ENCODE measurements at places on chromosomes 6 and 20.
A peak's percentile ranks its signal among the peaks of the same experiment; 100 is the strongest.

DNA sequence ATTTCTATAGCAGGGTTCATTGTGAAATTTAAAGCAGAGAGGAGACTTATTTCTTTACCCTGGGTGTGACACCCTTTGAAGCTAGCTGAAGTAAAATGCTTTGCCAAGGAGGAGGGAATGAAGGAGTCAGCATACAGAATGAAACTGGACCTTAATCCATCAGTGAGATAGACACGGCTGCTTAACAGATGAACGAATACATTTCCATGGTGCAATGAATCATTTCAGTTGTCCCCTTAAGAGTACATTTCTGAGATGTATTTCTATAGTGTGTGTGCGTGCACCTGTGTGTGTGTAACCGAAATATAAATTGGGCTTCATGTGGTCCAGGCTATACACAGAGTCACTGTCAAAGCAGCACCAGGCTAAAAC, 73.8 kb upstream of the CD93 start:
- DNase-seq, result no peak

GRCh38 chr6:30603961-30604360, 13.1 kb downstream of the PPP1R10 start:
- no peak for DNase-seq

DNA sequence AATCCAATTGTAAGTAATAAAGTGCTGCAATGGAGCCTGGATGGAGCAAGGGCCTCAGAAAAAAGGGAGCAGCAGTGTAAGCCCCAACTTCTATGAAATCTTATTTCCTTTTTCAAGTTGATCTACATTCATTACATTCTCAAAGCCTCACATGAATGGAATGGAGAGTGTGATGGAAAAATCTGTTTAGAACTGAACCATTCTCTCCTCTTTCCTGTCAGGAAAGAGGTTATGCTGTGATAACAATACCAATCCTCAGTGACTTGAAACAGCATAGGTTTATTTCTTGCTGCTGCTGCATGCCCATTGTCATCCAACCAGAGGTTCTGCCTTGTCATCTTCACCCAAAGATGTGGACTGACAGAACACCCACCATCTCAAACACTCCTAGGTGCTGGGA, 8.9 kb upstream of the OR2H2 start:
- DNase-seq, result no peak

DNA sequence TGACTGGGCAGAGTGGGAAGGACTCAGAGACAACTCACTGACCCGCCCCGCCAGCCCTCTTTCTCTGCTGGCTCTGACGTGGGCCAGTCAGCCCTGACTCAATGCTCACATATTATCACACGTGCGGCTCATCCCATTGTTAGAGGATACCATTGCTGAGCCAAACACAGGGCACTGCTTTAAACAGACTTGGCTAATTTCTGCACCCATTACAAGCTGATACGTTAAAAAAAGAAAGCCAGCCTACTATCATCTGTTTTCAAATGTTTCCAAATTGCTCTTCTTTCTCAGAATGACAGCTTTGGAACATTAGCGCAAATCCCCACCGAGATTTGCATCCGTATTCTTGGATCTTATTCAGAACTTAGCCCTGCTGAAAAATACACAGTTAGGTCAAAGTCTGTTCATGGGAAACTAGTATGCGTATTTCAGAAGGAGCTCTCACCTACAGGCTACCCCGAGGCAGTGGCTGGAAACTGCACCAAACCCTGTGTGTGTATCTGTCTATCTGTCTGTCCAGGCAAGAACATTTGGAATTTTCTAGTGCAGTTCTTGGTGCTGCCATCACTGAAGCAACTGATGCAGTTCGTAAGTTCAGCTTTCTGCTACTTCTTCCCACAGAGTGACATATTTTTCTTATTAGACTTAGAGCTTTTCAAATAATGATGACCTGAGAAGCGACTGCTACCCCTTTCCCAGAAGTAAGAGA, 32.8 kb downstream of the RAMACL start:
- no peak for DNase-seq

- no peak for DNase-seq
These were observed 840 bp downstream of the DEFB132 start for GRCh38 chr20:258269-258858.

GRCh38 chr20:60092729-60093128, 134.5 kb downstream of the CDH26 start:
- no peak for DNase-seq

GRCh38 chr6:19452495-19452894, 384.7 kb upstream of the ID4 start:
- peak; percentile 45 for DNase-seq

- no peak for DNase-seq
These were observed 73.9 kb downstream of the UBR2 start for GRCh38 chr6:42637681-42638080.

GRCh38 chr6:13248584-13248985, 79.8 kb downstream of the TBC1D7 start:
- DNase-seq, result peak; percentile 68
